ENCODE measurements at places on chromosomes 4 and X.

- DNase-seq: no peak
Measured at GRCh38 chr4:183295711-183296110, 24.4 kb downstream of the CLDN22 start.

DNA sequence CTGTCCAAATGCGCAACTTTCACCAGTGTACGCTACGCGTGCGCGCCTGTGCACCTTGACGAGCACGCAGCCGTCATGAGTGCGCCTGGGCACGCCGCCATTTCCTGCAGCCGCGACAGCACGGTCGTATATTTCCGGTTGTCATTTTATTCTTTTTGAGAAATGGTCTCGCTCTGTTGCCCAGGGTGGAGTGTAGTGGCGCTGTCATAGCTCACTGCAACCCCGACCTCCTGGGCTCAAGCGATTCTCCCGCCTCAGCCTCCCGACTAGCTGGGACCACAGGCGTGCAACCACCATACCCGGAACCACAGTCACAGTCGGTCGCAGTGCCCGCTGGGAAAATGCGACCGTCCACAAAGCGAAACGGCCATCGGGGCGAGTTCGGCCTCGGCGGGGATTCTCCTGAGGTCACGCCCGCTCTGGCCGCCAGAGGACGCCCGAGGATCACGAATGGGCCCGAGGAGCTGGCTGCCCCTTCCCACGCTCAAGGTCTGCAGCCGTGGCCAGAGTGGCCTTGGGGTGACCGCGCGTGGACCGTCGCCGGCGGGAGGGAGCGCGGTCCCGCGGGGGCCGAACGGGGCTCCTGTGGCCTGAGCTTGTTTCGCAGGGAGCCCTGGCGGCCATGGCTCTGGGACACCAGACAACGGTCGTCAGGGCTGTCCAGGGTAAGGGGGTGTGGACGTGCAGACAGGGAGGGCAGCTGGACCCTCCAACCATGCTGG, 23.7 kb upstream of the PNMA3 start:
- peak; percentile 75 for DNase-seq

DNA sequence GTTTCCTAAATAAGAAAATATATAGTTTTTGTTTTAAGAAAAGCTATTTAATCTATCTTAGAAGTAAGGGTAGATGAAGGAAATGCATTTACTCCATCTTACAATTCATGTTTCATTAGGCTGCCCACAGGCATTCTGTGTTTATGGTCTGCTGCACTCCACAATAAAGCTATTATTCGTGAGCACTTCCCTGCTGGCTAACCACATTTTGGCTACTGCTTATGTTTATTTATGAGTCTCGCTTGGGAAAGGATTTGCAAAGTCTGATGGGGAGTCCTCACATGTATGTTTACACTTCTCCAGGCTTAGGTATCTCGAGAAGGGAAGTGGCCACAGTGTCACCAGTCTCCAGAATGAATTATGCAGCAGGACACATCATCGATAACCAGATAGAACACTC, 260.8 kb upstream of the VCX start:
- no peak for DNase-seq

GRCh38 chrX:38664285-38664684, 102.9 kb downstream of the TSPAN7 start:
- no peak for DNase-seq

GRCh38 chrX:49117581-49117980, 6.0 kb downstream of the GPKOW start:
- no peak for DNase-seq

DNA sequence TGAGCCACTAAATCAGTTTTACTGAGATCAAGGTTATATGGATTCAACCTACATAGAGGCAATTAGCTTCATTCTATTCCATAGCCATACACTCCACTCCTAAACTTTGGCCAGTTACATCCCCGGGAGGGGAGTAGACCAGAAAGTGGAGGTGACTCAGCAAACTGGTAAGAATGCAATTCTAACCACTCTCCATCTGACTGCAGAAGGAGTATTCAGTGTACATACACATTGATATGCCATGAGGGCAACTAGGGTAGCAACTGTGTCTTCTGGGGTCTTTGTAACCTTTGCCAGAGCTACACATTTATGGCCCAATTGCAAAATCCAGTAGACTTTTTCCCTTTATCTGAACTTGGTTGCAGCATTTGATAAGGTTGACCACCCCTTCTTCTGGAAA, 7.6 kb downstream of the SLC25A43 start:
- DNase-seq: no peak

GRCh38 chrX:23803931-23804381, 21.0 kb downstream of the SAT1 start:
- no peak for DNase-seq

- DNase-seq: no peak
Measured at GRCh38 chrX:30141966-30142365, 73.4 kb upstream of the MAGEB2 start.

DNA sequence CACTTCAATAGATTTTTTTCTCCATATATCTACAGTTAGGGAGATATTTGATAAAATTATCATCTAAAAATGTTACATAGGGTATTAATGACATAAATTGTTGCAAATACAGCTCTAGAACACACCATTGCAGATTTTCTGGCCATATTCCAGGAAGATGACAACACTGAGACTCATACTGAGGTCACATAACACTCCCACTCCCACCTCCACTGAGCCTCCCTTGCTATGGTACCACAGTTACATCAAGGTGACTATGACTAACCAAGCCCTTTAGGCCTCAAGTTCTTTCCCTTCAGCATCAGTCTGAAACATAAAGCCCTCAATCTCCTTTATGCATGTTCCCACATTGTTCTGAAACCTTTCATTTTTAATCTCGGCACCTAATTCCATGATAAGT, 932.0 kb upstream of the IGFBP7 start:
- no peak for DNase-seq

GRCh38 chr4:107509615-107510014, 210.4 kb downstream of the PAPSS1 start:
- no peak for DNase-seq

- DNase-seq: no peak
Measured at GRCh38 chrX:78748846-78749245, 1.3 kb downstream of the LPAR4 start.

- DNase-seq: no peak
Measured at GRCh38 chr4:125710766-125711165, 396.0 kb downstream of the FAT4 start.

DNA sequence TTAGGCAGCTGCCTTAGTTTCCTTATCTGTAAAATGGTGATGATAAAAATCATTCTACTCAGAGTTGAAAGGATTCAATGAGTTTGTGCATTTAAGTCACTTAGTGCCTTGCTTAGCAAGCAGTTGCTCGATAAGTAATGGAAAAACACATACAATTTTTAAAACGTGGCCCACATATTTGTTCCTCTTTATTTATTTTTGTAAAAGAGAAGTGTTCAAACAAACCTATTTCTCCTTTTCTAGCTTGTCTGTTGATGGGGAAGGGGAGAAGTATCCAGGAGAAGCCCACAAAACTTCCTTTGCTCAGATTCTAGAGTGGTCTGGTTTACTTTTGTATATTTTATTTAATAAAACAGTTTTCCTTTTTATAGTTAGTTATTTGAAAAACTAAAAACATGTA, 3.3 kb upstream of the HPGDS start:
- DNase-seq: no peak

- DNase-seq: no peak
Measured at GRCh38 chr4:47444031-47444430, 19.5 kb downstream of the COMMD8 start.

Measured in CD4-positive, alpha-beta T cell treated with Interleukin-17A for 1 hour (primary cell).